ENCODE measurements at places on chromosomes 2 and 18.

DNA sequence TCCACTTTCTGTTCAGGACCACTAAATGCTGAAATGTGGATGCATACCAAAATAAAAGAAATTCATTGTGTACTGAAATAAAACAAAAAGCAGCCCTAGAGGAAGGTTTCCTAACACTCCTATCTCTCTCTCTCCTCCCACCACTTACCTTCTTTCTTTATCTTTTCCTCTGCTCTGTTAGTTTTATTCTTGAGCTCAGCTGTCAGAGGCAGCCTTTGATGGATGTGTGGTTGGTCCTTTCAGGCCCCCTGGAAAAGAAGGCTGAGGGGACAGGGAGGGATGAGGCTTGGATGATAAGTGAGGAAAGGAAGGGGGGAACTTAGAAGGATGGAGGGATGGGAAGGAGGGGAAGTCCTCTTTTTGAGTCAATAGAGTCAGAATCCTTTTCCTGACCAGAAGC, 47.6 kb downstream of the DHRS9 start:
- no peak for DNase-seq

DNA sequence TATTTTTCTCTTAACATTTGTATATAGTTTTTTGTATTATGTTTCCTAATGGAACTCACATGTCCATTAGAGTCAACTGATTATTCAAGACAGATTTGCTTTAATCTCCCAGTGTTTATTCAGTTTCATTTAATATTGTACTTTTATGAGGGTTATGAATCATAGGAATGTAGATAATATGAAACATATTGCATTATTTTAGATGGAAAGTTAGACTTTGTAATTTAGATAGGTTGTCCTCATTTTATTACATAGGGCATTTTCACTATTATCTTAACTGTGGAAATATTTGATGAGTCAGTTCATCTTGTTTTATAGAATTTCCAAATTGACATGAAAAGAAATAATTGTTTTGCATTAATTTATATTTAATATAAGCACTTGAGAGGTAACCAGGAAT, 240.8 kb downstream of the PLCL1 start:
- DNase-seq, result no peak

DNA sequence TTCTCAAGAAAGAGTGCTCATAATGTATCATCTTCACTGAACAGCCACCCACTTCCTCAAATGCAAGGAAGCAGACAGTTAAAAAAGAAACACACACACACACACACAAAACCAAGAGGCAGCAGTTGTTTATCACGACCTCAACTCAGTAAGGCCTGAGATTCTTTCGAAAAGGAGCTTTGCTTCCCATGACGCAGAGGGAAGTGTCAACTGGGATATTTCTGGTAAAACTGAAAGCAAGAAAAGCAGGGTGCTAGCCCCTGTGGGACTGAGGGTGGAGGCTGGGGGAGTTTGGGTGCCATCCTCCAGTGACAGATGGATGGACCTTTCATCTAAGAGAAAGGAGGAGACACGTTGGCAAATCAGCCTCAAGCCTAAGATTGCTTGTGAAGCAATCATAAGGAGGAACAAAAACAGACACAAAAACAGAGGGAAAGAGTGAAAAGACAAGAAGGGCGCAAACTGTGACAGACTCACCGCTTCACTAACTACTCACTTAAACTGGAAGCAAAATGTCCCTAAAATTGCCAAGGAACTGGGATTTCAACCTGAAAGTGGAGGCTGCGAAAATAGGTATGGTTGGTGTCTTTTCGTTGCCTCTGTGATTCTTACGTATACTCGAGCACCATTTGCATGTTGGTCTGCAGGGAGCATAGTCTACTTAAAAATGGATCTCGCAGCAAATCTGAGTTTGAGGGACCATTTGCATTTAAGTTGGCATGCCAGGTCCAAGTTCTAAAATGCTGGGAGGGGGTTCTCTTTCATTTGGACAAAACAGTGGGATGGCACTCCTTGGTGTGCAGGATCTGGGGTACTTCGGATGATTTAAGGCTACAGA, at the start of gene ARHGAP25:
Gene ARHGAP25 (plus strand): TSS at position 124 of the 838 bp plus-strand sequence. CDS start 389 bp downstream, at position 513.
- no peak for DNase-seq

DNA sequence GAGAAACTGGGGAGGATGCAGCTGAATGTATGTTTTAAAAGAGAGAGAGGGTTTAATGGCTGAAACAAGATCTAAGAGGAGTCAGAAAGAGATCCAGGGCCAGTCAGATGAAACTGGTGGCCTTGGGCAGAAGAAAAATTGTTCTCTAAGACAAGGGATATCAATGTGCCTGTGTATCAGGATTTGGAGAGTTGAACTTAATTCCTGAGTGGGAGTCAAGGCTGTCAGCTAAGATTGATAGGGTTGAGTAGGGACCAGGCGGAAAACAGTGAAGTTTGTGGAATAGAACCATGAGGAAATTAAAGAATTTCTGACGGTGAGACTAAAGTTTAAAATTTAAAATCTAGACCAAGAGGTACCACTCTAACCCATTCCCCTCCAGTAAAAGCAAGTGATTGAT, 199.2 kb downstream of the PARD3B start:
- no peak for DNase-seq

DNA sequence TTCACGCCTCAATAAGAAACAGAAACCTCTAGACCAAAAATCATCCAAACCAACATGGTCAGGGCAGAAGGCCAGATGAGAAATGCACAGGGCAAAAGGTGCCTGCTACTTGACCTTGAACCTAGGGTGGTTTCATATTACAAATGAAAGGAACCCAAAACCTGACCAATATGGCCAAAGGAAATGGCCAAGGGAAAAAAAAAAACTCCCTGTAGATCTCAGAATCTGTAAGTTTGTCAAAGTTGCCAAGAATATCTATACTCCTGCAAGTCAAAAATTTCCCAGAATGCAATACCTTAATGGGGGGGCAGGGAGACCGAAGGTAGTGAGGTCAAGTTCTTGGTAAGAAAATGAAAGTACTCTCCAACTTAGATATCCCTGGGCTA, 47.2 kb downstream of the HIBCH start:
- no peak for DNase-seq
